ENCODE measurements at places on chromosomes 13 and 19.
A peak's percentile ranks its signal among the peaks of the same experiment; 100 is the strongest.

DNA sequence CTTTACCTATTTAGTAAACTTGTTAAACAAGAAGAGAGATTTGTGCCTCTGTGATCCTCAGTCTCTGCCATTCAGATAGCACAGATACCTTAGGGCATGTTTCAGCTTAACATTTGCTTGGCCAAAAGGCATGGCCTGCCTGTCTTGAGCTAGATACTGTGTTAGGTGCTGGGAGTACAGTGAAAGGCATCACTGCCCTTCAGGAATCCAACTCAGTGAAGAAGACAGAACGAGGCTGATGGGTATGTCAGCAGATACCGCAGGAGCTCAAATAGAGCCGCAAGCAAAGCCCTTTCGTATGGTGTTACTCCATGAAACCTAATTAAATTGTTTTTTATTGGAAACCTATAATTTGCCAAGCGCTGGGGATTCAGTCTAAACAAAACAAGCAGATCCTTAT is 12.9 kb downstream of the ZNF507 start:
- no peak for DNase-seq

GRCh38 chr13:60369242-60369641 is 27.8 kb upstream of the TDRD3 start:
- DNase-seq: no peak

DNA sequence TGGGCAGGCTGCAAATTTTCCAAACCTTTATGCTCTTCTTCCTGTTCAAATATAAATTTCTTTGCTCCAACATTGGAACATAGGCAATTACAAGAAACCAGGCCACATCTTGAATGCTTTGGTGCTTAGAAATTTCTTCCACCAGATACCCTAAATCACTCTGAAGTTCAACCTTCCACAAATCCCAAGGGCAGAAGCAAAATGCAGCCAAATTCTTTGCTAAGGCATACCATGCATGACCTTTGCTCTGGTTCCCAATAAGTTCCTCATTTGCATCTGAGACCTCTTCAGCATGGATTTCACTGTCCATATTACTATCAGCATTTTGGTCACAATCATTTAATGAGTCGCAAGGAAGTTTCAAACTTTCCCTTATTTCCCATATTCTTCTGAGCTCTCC is 130.9 kb downstream of the DIAPH3 start:
- DNase-seq: peak; percentile 64

- peak; percentile 58 for DNase-seq
Observed at GRCh38 chr19:38362076-38362945, 12.1 kb upstream of the PSMD8 start.

DNA sequence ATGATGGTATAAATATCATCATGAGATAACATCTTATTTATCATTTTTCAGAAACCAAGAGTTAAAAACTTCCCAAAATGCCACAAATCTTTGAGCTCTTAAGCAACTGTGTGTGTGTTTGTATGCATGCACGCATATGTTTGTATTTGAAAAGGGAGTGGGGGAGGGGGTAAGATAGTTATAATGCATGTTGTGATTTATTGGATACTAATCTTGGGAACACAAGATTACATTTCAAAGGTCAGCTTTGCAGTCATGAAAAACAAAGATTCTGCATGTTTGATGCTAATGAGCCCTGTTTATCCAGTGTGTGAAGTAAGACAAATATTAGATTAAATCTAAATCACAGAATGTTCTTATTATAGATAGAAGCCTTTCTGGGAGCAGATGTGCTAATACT is 355.9 kb downstream of the DCT start:
- DNase-seq: no peak

- DNase-seq: no peak
Observed at GRCh38 chr13:28678809-28679208, 19.9 kb downstream of the POMP start.

DNA sequence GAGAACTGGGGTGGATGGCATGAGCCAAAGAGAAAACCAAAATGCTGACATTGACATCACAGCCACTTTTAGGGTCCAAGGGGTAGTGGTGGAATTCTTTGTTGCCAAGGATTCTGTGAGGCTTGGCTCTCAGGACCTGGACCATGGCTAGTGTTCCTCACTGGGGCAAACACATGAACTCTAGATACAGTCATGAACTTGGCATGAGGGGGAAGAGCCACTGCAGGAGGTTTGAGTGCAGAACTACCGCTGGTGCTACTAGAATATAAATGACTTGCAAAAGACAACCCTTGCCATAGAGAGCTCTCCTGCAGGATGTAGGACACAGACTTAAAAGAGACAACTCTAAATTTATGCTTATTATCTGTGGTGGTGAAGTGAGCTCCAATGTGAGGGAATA is 29.8 kb upstream of the FRY start:
- no peak for DNase-seq

DNA sequence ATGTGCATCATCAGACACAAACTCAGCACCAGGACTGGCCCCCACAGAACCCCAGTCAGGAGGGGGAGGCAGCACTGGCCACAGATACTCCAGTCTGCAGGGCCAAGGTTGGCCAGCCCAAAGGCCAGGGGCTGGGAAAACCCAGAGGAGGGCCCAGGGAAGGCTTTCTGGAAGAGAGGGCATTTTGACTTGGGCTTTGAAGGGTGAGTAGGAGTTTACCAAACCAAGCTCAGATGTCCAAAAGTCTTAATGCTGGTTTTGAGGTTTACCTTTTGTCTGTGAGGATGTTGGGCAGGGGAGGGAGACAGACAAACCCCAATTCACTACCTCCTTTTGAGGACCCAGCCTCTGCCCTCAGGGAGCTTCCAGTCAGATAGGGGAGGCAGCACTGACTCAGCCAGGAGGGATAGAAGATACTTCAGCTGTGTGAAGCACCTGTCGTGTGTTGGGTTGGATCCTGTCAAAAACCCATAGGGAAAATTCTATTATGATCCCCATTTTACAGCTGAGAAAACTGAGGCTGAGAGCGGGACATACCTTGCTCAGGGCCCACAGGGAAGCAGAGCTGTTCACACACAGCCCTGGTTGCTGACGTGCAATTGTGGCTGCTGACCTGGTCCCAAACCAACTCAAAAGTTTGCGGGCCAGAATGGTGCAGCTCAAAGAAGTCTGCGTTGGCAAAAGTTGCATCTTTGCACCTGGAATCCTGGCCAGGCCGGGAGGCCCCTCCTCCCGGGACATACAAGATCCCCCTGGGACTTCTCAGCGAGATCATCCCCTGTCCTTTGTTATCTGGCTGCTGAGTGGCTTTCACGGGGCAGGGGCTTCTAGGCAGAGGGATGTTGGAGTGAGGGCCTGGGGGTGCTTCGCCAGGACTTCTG is 13.1 kb downstream of the CILP2 start:
- DNase-seq: no peak

DNA sequence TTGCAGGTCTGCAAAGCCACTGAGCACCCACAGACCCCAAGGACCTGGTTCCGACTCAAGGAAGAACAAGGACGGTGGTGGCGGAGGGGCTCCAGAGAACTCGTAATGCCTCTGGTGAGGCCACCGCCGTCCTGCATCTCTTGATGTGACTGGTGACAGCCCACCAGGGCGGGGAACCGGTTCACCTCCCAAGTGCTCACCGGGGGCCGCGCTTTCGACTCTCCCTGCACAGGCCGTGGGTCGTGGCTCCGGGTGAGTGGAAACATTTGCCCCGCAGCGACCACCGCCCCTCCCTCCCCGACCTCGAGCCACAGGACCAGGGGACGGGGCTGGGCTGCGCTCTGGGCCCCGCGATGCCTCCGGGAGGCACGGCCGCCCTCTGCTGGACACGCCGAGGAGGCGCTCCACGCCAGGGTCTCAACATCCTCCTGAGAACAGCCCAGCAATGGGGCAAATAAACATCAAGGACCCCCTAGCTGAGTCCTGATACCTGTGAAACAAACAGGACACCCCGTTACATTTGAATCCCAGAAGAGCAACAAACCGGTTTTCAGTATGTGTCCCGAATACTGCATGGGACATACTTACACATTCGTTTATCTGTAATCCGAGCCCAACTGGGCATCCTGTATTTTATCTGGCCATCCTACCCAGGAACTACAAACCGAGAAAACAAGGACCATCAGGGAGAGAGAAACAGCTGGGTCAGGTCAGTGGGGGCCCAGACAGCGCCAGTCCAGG is 3.9 kb upstream of the PLPP2 start:
- peak; percentile 9 for DNase-seq

- DNase-seq: no peak
Observed at GRCh38 chr13:34808649-34809048, 133.4 kb upstream of the NBEA start.
